Retinal pigment epithelial cell (primary cell): ENCODE measurements at places on chromosomes 3 and 15.

GRCh38 chr3:159800434-159801155 lies 188.0 kb upstream of the IL12A start:
- no peak for DNase-seq

DNA sequence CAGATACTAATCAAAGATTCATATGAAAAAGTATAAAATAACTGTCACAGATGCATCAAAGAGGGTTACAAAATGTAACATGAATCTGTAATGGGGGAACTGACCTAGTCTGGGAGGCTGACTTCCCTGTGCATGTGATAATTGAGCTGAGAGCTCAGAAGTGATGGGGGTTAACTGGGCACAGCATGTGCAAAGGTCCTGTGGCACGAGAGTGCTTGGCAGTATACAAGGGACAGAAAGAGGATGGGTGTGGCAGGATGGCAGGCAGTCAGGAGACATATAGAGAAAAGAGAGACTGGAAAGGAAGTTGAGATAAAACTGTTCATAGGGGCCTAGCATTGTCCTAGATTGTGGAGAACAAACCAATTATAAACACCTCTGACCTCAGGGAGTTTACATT lies 47.8 kb upstream of the IREB2 start:
- no peak for DNase-seq

- DNase-seq, result no peak
Measured at GRCh38 chr15:75112278-75112847, 89.0 kb downstream of the PPCDC start.

- no peak for DNase-seq
Measured at GRCh38 chr3:59249698-59250361, 200.0 kb upstream of the CFAP20DC start.

DNA sequence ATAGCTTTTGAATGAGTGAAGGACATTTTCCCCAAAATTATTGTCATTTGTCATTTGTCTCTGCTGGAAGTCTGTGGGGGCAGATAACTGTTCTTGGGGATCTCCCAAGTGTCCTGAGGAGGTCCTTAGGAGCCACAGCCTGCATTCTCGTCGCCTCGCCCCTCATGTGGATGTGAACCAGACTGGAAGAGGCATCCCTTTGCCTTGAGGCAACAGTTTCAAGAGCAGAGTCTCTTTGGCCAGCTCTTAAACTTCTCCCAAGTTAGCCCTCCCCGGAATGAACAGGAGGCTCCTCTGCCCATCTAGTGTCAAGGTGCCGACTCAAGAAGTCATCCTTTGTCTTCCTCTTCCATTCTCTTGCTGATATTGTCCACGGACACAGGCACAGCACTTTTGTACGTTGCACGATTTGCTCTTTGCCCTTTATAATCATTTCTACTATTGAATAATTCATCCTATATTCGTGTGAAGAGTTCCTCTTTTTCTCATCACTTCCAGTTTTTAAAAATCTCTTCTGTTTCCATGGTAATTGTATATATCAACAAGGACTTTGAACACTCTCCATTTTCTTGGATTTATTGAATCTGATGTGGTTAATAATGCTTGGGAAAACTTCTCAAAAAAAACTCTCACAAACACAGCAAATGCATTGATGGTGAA lies 40.8 kb upstream of the CD47 start:
- DNase-seq, result no peak
